Activated CD4-positive, alpha-beta memory T cell treated with anti-CD3 and anti-CD28 coated beads for 36 hours (primary cell): ENCODE measurements at places on chromosomes 7 and 10. TPM values are rescaled to one million over a fixed set of nuclear protein-coding genes. Genes with fewer than 3 reads are reported as not detected.

- H3K4me3 ChIP-seq = no peak overlapping the region
- no peak for DNase-seq
- H3K27me3 ChIP-seq = no peaks in the 10 kb centered on the region
- H3K27ac ChIP-seq = no peak overlapping the region
- peaks cover 10% of the 10 kb centered on the region for H3K4me1 ChIP-seq
Measured at GRCh38 chr7:5517057-5517456, 93.4 kb upstream of the TNRC18 start.

DNA sequence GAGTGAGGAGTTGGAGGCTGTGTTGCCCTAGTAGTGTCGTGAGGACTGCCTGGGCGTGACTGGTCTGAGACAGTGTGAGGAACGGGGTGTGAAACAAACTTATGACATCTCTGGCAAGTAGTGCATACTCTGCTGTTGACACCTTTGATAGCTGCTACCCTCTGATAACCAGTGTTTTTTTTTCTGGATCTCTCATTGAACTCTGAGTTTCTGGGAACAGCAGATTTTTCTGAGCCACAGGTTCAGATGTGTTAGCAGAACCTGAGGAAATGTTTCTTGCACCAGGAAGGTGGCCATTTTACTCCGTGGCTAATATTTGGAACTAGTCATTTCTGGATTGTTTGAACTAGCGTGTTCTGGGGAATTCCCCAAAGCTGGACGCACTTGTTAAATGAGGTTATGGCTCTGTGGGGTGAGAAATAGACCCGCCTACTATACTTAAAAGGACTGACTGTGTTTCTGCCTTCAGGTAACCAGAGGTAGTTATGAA, 52.9 kb downstream of the AUTS2 start:
- H3K4me3 ChIP-seq = no peak overlapping the region
- no peak for DNase-seq
- no peaks in the 10 kb centered on the region for H3K27me3 ChIP-seq
- H3K27ac ChIP-seq = no peak overlapping the region
- H3K36me3 ChIP-seq = no peaks in the 10 kb centered on the region

GRCh38 chr7:1706381-1706720, 36.3 kb downstream of the ELFN1 start:
- no peak overlapping the region for H3K27ac ChIP-seq
- no peak overlapping the region for H3K4me3 ChIP-seq
- peaks cover 2% of the 10 kb centered on the region for H3K36me3 ChIP-seq

DNA sequence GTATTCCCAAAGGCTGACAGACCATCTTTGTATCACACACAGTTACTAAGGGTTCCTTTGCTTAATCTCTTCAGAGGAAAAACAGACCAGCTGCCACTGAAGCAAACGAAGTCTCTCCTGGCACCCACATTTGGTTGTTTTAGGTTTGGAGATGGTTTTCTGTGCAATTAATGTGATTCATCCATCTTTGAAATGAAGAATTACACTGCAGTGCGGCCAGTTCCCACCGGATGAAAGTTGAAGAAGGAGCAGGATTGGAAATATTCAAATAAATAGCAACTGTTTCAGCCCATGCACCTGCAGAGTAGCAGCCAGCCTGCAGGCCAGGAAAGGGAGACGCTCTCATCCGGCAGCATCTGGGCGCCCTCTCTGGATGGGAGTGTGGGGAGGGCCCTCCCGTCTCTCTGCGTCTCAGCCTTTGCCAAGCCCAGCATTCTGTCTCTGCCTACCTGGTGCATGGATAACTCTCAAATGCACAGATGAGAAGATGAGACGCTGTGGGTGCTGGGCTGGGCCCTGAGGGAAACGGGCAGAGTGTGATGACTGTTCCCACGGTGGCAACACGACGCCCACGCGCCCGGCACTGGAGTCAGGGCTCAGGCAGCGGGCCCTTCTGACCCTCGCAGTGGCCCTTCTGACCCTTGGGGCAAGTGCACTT, 214.0 kb downstream of the PTPRN2 start:
- H3K27ac ChIP-seq = no peak overlapping the region
- peaks cover 8% of the 10 kb centered on the region for H3K4me1 ChIP-seq
- H3K27me3 ChIP-seq = peaks cover 12% of the 10 kb centered on the region
- no peak for DNase-seq

LIPK gene
- not detected for total RNA-seq
